ENCODE measurements at places on chromosomes 3 and 15.

- no peak for DNase-seq
Observed at GRCh38 chr3:46097691-46098241, 70.5 kb upstream of the XCR1 start.

- DNase-seq = no peak
Observed at GRCh38 chr3:48848816-48849515, 1.3 kb upstream of the PRKAR2A start.

GRCh38 chr3:46068501-46068900 is 41.2 kb upstream of the XCR1 start:
- no peak for DNase-seq

- DNase-seq = no peak
Observed at GRCh38 chr3:176795891-176796290, 401.4 kb downstream of the TBL1XR1 start.
